Activated T-cell treated with anti-CD3 and anti-CD28 coated beads for 4 hours (primary cell): ENCODE measurements at places on chromosomes 6 and 20.

GRCh38 chr20:59802471-59803221, 130.8 kb downstream of the SYCP2 start:
- DNase-seq, result no peak

DNA sequence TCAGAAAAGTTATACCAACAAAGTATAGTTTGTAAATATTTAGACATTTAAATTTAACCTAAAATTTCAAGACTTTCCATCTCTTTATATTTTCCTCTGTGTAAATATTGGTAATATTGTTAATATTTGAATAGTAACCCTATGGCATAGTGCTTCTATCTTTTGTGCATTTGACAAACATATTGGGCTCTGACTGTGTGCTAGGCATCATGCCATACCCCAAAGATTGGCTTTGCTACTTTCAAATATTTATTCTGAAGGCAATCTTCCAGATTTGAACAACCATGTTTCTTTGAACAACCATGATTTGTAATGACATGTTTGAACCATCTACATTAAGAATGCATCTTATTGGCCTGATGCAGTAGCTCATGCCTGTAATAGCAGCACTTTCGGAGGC, 15.5 kb upstream of the PRDM1 start:
- DNase-seq, result no peak

DNA sequence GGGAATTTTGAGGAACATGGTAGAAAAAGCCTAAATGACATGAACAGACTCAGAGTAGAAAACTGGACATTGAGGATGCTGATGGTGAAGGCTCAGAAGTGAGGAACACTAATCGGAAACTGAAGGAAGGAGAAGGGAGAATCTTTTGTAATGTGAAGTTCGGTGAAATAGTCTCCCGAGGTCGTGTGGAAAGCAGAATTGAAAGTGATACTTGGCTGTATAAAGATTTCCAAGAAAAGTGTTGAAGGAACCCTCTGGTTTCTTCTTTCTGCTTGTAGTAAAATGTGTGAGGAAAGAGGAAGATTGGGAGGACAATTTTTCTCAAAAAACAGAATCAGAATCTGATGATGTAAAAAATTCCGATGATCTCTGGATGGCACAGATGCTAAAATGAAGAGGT, 115.4 kb downstream of the LAMP5 start:
- DNase-seq, result no peak

DNA sequence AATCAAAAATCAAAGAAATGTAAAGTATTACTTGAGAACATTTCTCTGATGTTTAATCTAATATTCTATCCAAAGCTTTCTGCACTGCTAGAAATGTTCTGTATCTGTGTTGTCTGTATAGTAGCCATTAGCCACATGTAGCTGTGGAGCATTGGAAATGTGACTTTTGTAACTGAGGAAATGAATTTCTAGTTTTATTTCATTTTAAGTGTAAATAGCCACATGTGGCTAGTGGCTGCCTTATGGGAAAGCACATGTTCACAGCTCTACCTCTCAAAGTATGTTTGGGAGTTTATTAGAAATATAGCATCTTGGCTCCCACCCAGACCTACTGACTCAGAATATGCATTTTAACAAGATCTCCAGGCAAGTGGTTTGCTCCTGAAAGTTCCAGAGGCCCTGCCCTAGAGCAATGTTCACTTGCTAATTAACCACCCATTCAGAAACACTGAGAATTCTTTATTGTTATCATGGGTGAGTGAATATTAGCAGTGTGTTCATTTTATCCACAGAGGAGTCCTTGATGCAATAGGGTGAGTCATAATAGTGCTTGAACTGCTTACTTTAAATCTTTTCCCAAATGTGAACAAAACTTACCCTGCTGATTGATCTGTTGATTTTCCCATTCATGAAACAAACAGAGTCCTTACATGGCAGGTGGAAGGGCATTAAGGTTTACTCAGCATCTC, 282.7 kb downstream of the PLCB1 start:
- DNase-seq, result no peak
